ENCODE measurements at places on chromosomes 7 and 10. TPM values are rescaled to one million over a fixed set of nuclear protein-coding genes. Genes with fewer than 3 reads are reported as not detected.

GRCh38 chr7:105323366-105323765 lies 65.4 kb downstream of the SRPK2 start:
- DNase-seq: no peak

DNA sequence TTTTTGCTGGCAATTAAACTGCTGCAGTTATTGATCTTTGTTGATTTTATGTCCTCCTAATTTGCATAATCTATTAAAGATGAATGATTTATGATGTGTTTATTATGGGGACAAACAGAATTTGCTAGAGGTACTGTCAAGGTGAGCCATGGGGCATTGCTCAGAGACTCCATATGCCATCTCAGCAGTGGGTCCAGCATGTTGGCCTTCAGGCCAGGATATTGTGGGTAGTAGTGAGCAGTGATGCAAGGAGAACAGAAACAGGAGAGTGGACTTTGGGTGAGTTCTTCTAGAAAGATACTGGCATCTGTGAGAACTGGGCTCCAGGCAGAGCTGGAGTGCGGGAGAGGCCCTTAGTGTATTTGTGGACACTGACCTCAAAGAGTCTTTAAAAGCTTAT lies 65.9 kb downstream of the PAX2 start:
- no peak for DNase-seq

GRCh38 chr10:58300676-58301075 lies 31.7 kb downstream of the CISD1 start:
- DNase-seq: no peak

DNA sequence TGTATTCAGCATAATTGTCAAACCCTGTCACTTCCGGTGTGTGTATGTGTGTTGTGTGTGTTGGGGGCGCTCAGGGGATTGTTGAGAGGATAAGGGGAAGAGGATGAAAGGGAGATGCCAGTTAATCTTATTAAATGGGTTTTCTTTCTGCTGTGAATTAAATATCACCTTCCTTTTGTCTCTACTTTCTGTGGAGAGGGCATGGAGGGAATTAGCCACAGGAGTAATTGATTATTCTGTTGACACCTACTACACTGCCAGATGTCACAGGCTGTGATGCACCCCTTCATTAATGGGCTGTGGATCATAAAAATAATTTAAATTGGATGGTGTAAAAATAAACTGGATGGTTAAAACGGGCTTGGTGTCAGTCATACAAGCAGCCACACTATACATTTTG lies 311.9 kb downstream of the MDFIC start:
- no peak for DNase-seq

- no peak for DNase-seq
Measured at GRCh38 chr10:46520941-46521340, 35.5 kb downstream of the GPRIN2 start.

GRCh38 chr7:111803015-111803758 lies 240.9 kb upstream of the IMMP2L start:
- no peak for DNase-seq

DNA sequence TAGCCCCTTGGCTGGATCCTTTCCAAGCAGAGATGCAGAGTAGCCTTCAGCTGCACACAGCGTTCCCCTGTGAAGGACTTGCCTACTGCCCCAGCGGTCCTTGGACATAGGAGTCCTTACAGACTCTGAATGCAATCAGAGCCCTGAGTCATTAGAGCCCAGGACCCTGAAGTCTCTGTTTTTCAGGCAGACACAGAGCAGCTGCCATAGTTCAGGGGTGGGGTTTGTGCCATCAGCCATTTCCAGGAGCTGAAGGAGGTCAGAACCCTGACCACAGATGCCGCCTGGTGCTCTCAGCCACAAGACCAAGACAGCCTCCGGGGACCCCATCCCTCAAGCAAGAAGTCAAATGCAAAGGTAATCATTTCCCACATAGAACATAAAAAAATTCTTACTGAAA lies 32.8 kb upstream of the WDFY4 start:
- no peak for DNase-seq

DNA sequence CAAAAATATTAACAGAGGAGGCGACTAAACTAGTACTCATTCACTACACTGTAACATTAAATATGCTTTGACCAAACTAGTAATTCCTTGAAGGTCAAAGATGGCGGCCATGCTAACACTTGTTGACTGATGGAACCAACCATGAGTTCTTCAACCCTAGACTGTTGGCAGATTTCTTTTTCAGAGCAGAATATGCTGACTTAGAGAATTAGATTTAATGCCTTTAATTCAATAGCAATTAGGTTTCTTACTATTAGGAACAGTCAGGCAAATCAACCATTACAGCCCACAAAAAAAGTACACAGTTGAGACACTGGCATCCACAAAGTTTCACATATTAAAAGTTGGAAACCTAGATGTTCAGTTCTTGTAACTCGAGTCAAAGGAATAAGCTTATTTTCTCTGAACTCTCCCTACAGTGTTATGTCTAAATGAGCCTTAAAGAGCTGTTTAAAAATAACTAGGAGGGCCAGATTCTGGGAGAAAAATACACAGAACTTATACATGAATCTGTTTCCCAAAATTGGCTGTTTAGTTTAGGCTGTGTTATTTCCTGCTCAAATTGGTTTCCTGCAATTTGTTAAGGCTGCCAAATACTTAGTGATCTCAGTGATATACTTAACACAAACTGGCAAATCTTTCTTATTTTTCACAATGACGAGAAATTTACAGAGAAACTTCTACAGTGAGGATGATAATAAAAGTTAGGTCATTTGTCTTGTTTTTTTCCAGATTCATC lies 17.6 kb downstream of the CHCHD3 start:
- DNase-seq: no peak

DNA sequence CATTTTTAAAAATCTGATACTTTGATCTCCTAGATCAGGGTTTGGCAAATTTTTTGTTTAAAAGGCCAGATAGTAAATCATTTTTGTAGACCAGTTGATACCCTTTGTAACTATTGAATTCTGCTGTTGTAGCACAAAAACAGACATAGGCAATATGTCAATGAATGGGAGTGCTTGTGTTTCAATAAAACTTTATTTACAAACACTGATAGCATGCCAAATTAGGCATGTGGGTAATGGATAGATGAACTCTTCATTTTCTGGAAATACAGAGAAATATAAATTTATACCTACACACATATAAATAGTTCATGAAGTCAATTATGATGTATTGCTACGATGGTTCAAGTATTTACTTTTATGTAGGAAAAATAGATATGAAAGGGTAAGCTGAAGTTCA lies 60.4 kb downstream of the SEMA3A start:
- no peak for DNase-seq

DNA sequence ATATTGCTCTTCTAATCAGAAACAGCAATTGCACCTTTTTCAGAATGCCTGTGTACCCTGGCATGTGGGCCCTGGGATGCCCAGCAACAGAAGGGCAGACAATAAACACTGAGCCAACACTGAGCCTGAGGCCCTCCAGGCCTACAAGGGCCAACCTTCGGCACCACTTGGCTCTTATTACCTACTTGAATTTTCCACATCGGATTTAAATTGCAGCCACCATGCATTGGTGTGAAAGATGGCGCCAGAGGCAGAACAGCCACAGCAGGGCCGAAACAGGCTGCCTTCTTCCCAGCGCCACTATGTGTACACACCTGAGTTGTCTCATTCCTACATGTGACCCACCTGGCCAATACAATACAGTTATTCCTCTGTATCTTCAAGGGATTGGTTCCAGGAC lies 51.4 kb upstream of the EZH2 start:
- no peak for DNase-seq

DNA sequence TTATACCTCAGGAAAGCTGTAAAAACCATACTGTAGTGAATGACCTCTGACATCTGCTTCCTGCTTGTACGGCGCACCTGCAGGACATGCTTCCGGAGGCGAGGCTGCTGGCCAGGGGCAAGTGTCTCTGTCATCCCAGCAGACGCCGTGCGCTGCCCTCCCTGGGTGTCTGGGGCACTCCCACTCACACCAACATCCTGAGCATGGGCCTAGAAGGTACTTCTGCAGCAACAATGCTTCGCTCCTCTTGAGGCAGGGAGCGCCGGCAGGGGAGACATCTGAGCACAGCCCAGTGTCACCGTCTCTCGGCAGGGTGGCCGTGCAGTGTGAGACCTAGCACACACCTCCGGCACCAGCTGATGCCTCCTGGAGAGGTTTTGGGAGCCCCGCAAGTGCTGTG lies 269.2 kb downstream of the MAD1L1 start:
- DNase-seq: no peak

DNA sequence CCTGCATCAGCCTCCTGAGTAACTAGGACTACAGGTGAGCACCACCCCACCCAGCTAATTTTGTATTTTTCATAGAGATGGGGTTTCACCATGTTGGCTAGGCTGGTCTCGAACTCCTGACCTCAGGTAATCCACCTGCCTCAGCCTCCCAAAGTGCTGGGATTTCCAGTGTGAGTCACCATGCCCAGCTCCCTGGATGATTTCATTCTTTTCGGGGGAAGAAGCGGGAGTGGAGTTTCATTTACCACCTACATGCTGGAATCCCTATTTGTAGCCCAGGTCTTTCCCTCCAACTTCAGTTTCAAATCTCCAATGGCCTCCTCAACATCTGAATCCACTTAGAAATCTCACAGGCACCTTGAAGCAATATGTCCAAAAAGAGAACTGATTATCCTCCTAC lies 2.9 kb upstream of the BTRC start:
- DNase-seq: no peak

- no peak for DNase-seq
Measured at GRCh38 chr10:23037561-23037960, 57.8 kb upstream of the MSRB2 start.

- DNase-seq: no peak
Measured at GRCh38 chr7:2118056-2118455, 114.7 kb downstream of the MAD1L1 start.

- no peak for DNase-seq
Measured at GRCh38 chr7:122082160-122082559, 61.9 kb downstream of the AASS start.

GRCh38 chr10:101130984-101131961 lies at the start of gene TLX1:
TLX1 (plus strand) TSS chr10:101131300; CDS start chr10:101131542, 242 bp downstream.
- DNase-seq: no peak

GRCh38 chr7:137919987-137920386 lies 73.2 kb upstream of the DGKI start:
- DNase-seq: no peak

DNA sequence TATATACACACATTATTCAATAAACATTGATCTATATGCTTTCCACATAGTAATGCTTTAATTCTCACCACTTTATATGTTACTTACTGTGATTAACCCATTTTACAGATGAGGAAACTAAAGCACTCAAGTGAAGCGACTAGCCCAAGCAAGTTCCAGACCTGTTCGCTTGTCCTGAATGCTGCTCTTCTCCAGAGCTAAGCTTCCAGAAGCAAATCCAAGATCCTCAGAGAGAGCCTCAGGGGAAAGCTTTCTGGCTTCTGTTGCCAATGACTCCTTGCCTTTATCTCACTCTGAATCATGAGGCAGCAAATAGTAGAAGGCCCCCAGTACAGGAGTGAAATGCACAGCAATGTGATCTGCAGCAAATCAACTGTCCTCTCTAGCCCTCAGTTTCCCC lies 32.2 kb downstream of the XPNPEP1 start:
- DNase-seq: no peak

DNA sequence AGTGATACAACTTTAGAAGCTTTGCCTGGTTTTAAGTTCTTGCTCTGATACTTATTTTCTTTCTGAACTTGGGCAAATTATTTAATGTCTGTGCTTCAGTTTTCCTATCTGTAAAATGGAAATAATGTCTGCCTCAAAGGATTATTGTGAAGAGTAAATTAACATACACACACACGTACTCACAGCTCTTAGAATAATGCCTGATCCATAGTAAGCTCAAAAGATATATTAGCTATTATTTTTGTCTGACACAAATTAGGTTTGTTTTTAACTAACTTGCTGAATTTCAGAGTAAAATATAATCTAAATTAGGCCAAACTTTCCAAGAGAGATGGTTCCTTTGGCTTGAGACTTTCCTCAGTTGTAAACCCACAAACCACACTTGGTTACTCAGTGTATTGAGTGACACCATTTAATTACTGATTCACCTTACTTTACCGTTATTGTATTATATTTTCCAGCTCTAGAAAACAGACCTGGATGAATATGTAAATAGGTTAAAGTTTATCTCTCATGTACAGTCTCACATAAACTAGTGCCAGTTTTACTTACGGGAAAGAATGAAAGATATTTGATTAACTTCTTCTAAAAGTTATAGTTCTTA lies 50.4 kb downstream of the VTI1A start:
- DNase-seq: no peak

GRCh38 chr10:119505131-119505551 lies 37.4 kb downstream of the RGS10 start:
- no peak for DNase-seq

DNA sequence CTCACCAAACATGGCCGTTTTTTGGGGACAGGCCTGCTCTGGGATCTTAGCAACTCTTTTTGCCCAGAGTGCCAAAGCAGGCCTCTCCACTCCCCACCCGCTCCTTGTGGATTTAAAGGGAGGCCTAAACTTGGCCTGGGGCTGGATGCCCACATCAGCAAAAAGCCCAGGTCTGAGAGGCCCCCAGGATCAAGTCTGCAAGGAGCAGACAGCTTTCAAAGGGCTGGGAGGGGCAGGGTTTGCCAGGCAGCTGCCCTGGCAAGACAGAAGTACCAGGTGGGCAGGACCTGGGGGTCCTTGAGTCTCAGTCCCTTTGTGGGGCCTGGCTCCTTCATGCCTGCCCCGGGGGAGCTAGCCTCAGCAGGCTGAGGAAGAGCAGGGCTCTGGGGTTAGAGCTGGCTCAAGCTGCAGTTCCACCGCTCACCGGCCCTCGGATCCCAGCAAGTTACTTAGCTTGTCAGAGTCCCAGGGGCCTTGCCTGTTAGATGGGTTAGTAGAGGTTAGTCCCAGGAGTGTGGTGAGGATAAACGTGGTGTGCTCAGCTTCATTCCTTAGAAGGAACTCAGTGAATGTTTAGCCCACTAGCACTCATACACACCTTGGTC lies 56.2 kb downstream of the ARHGAP22 start:
- DNase-seq: no peak

- no peak for DNase-seq
Measured at GRCh38 chr10:110042891-110043290, 35.1 kb downstream of the ADD3 start.

- no peak for DNase-seq
Measured at GRCh38 chr10:2623675-2624274, 443.6 kb upstream of the PFKP start.

- DNase-seq: no peak
Measured at GRCh38 chr7:25073451-25073850, 51.6 kb downstream of the CYCS start.

The TMEM236 gene
- total RNA-seq: 0.48 TPM

The EMX2 gene
- total RNA-seq: 1.3 TPM

The C10orf90 gene
- not detected for total RNA-seq

The AKR1C4 gene
- total RNA-seq: not detected

The CDHR1 gene
- 1.3 TPM for total RNA-seq

The C7orf25 gene
- total RNA-seq: 9.5 TPM

The LRRC18 gene
- total RNA-seq: not detected

The LRGUK gene
- total RNA-seq: 0.34 TPM

The HHEX gene
- total RNA-seq: 76.5 TPM

The GPR15LG gene
- not detected for total RNA-seq

The NUTM2D gene
- total RNA-seq: 3.9 TPM

The TMEM106B gene
- 44.9 TPM for total RNA-seq

The SEMA3D gene
- total RNA-seq: 0.68 TPM

Measured in glomerular endothelial cell (primary cell).